ENCODE measurements at places on chromosomes 3 and 15.

- DNase-seq = no peak
These were observed 25.7 kb downstream of the VPS39 start for GRCh38 chr15:42182328-42182886.

DNA sequence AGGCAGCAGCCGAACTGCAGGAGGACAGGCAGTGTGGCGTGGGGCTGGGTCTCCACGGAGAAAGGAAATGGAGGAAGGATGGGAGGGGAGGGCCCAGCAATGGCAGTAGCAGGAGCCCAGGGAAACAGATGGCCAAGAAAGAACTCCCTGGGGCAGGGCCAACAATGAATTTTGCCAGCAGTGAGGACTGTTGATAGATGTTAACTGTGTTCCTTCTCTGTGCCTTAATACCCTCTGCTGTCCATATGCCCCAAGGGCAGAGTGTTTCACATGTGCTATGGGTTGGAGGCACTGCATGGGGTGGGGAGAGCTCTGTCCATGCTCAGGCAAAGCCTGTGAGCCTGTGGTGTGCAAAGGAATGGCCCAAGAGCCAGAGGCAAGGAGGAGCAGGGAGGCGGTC, 70.8 kb upstream of the POMGNT2 start:
- DNase-seq = no peak

- DNase-seq = no peak
These were observed 56.9 kb upstream of the DPH6 start for GRCh38 chr15:35602836-35603235.

GRCh38 chr3:97820780-97821179, 1.0 kb upstream of the CRYBG3 start:
- DNase-seq = no peak
